Stimulated activated CD8-positive, alpha-beta memory T cell treated with anti-CD3 and anti-CD28 coated beads, Interleukin-15, amount 100 ng/mL, for 1 hour (primary cell): ENCODE measurements at places on chromosomes 7 and 10.

DNA sequence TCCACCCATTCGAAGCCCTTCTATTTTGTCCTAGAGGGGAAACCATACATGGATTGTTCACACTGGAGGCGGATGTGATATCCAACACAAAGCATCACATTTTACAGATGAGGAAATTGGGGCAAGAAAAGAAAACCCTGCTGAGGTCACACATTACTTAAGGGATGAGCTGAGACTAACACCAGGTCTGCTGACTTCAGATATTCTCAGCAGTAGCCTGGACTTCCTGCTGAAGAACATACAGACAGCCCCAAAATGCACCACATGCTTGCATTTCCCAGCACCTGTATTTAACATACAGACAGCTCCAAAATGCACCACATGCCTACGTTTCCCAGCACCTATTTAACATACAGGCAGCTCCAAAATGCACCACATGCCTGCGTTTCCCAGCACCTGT lies 11.2 kb downstream of the GIMAP5 start:
- DNase-seq, result no peak

GRCh38 chr7:17815318-17815717 lies 125.0 kb downstream of the SNX13 start:
- no peak for DNase-seq

- DNase-seq, result no peak
These were observed 134.2 kb downstream of the CHN2 start for GRCh38 chr7:29328811-29329210.

DNA sequence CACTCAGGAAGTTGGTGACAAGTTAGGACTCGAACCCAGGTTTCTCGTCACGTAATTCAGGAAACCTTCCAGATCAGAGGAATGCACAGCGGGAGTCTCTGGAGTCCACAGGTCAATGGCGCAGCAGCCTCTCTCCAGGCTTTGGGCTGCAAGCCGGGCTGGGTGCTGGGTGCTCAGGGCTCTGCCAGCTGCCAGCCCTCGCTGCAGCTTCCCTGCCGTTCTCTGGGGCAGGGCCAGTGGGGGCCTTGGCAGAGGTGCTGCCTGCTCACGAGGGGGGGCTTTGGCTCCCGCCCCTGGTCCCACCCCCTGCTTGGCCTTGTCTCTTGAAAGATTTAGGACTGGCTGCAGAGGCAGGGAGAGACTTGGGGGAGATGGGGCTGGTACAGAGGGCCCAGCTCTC lies at the start of gene TACR2:
Gene TACR2 (minus strand): TSS at position 224 of the 400 bp plus-strand sequence. CDS start 595 bp downstream, outside the sequence.
- no peak for DNase-seq

GRCh38 chr7:135687466-135687865 lies 25.2 kb downstream of the STMP1 start:
- DNase-seq, result no peak

DNA sequence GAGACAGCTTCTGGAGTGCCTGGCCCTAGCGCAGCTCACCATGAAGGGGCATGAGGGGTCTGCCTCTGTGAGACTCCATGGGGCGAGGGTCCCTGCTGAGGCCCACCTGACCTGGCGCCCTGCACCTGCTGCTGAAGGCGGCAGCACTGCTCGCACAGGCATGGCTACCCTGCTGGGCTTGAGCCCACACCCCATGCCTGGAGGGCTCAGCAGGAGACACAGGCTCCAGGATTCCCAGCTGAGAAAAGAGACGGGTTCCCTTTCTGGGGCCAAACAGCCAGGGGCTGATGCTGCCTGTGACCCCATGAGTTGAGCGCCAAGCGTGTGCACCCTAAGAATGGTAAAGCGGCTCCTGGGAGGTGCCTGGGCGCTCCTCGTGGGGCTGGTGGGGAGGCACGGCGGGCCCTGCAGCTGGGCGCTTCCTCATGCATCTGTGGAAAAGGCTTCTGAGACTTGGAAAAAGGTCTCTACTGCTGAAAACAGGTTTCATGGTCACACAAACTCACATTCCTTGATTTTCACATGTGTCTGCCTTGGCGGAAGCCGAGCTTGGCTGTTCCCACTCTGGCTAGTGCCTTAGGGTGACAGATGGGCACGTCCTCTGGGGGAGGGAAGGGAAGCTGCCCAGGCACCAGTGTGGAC lies 233.4 kb downstream of the ZMYND11 start:
- no peak for DNase-seq

DNA sequence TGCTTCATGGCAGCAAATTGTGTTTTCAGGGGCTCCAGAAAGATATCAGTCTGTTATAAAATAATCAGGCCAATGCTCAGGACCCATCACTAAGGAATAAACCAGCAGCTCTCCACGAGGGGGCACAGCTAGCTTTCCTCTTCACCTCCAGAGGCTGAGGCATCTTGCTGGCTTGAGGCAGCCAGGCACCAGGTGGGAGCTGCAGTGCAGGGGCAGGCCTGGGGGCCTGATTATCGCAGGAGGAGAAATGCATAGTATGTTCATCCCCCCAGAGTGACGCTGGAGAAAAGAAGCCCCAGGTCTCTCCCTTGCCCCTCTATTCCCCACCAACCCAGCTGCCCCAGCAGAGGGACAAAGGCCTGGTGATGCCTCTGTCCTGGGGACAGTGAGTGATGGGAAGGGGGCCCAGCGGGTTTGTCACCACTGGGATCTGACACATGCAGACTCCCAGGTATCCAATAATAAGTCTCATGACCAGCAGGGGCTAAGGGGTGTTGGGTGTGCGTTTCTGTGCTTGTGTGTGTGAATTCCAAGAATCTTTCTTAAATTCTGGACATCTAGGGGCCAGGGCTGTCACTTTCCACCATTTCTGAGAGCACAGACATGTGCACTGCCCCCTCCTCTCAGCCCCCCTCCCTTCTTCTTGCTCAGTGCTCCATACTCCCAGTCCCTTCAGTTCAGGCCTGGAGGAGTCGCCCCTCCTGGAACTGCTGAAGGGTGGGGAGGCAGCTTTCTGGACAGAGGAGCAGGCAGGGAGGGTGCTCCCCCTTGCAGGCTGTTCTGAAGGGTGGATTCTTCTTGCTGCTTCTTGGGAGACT lies 128.1 kb upstream of the FAM20C start:
- no peak for DNase-seq

DNA sequence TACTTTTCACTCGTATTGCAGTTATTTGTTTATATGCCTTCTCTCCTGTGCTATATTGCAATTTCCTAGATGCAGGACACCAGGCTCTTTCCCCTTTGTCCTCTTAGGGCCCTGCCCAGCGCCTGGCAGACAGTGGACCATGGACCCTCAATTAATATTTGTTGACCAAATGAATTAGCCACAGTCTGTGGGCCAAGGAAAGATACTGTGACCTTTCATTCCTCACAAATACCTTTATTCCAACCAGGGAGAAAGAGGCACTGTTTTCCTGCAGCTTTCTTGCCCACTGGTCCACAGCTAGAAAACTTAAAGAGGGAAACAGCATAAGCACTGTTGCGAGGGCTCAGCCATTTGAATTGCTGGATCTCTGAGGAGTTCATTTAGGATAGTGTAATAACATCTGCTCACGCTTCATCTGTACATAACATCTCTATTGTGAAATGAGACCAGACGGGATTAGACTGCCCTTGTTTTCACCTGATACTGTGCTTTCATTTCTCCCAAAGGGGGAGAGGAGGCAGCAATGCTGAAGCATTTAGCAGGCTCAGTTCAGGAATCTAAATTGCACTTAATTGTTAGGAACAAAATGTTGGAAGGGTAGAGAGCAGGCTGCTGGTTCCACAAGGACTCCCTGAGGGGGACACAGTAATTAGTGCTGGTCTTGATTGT lies 46.7 kb downstream of the TNS3 start:
- no peak for DNase-seq

GRCh38 chr10:119500821-119501220 lies 41.7 kb downstream of the RGS10 start:
- DNase-seq, result no peak

DNA sequence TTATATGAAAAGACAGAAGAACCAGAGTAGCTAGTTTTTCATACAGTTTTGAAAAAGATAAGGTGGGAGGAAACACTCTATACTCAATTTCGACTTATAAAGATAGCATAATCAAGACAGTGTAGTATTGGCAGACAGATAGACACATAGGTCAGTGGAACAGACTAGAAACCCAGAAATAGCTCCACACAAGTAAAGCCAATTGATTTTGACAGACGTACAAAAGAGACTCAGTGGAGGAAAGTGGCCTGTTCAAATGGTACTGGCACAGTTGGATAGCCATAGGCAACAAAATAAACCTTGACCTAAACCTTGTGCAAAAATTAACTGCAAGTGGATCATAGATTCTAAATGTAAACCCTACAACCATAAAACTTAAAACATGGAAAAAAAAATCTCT lies 46.8 kb downstream of the MAPK8 start:
- no peak for DNase-seq

- no peak for DNase-seq
These were observed 361.4 kb downstream of the KIF20B start for GRCh38 chr10:90062786-90063185.

- no peak for DNase-seq
These were observed 3.8 kb downstream of the ZYX start for GRCh38 chr7:143384661-143385631.

GRCh38 chr10:128377364-128377987 lies 251.3 kb upstream of the MKI67 start:
- no peak for DNase-seq

DNA sequence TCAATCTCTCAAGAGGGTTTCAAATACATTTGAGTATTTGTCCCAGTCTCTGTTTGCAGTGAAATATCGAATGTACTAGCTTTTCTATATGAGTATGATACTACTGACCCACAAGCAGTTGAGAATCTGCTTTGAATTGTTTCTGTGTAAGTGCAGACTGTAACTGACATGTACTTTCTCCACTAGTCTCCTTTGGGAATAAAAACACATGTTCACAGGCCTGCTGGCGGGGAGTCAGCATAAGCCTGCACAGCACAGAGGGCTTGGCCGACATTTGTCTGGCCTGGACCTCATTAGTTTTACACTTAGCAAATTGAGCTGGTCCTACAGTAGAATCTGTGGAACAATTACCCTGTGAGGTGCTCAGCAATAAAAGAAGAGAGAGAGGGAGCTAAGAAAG lies 72.6 kb downstream of the ITGB8 start:
- DNase-seq, result no peak

DNA sequence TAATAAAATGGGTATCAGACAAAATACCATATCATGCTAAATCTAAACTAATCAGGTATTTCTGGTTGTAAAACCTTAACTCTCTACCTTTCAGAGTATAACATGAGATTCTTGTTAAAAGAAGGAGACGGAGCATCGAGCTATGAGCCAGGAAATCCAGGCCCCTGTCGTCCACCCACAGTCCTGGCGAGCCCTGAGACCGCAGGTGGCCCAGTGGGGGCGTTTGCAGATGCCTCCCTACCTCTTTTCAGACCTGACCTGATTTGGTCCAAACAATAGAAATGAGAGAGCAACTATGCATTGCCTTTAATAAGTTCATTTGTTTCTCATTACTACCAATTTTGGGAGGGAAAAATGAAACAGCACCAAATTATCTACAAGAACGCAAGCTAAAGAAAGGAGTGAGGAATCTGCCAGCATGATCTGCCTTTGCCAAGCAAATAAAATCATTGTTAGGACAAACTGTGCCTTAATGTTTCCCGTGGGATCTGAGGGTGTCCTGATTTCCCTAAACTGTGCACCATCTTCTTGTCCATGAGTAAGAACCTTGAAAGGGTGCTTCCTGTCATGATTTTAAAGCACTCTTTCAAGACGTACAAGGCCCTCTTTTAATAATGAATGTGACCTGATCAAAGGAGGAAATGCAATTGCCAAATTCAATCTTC lies 166.7 kb downstream of the TCERG1L start:
- no peak for DNase-seq

DNA sequence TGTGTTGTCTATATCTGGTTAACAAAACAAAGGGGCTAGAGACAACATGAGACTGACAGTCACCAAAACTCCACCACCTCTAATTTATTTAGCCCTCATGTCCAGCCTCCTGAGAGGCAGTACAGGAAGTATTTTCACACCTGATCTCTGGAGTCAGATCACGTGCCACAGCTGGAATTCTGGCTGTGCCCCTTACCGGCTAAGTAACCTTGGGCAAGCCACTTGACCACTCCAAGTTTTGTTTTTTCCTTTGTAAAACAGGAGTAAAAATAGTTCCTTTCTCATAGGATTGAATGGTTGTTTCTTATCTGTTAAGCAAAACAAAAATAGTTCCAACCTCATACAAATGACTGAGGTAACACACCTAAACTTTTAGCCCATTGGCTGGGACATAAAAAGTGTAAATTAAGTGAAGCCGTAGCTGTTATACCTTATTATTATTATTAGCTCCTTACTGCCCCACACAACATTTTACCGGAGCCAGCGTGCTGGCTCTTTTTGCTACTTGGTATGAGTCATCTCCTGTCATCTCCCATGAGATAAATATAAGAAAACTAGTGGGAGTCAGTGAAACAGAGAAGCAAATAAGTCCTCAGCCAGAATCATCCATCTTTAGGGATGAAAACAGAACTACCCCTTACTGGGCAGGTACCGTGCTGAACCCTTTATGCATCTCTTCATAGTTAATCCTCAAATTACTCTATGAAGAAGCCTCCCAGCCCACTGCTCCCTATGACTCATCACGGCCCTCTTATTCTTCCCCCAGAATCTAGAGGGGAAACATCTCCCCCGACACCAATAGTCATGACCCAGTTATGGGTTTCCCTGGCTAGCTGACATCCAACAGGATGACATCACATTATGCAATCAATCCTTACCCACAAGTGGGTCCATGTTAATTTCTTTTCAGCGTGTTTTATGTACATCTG lies 44.9 kb downstream of the PPP1R3C start:
- DNase-seq, result no peak

DNA sequence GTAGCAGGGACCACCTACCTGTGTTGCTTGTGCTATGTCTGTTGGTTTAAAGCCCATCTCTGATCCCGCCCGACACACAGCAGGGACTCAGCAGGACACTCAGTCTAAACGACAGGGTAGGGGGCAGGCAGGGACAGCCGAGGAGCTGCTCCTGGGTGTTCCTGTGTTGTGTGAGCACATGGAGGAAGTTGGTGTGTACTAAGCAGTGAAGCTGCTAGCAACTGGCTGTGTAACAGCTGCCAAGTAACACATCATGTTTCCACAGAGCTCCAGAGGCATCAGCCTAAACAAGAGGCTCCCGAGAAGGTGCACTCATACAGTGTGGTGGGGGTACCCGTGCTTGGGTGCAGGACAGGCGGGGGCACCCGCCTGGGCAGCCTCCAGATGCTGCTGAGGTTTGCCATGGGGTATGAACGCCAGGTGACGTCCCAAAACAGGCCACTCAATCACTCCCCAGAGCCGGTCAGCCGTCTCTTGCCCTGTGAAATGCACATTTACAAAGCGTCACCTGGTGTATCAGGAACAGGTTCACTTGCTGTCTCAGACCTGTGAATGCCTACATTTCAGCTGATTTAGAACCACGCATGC lies 59.6 kb downstream of the PTPRN2 start:
- no peak for DNase-seq

DNA sequence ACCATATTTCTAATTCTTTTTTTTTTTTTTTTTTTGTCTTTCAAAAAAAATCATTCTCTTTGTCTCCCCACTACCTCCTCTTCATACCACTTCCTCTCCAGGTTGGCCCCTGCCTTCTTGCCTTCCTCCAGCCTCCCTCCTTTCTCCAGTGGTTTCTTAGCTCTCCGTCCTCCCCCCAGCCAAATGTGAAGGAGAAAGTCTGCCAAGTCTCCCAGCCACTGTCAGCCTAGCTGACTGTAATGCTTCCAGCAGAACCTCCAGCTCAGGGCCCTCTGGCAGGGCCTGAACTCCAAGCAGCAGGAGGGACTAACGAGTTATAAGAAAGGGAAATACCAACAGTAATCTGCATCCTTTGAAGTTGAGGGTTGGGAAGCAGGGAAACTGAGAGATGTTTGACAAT lies 35.5 kb upstream of the BICC1 start:
- DNase-seq, result no peak
